ENCODE measurements at places on chromosomes 16 and 17. TPM values are rescaled to one million over a fixed set of nuclear protein-coding genes. Genes with fewer than 3 reads are reported as not detected.

The HELZ gene
- 57.0 TPM for total RNA-seq

The C16orf95 gene
- total RNA-seq, result 11.1 TPM

The CD300LG gene
- total RNA-seq, result not detected

The KIF2B gene
- total RNA-seq, result not detected

The C16orf46 gene
- 0.51 TPM for total RNA-seq

The TBC1D3 gene
- total RNA-seq, result not detected

The ALOX15B gene
- total RNA-seq, result not detected
